ENCODE measurements at places on chromosomes 16 and 17. TPM values are rescaled to one million over a fixed set of nuclear protein-coding genes. Genes with fewer than 3 reads are reported as not detected.

Gene NPIPA5
- total RNA-seq = not detected

Gene DCTN5
- 51.3 TPM for total RNA-seq

DNA sequence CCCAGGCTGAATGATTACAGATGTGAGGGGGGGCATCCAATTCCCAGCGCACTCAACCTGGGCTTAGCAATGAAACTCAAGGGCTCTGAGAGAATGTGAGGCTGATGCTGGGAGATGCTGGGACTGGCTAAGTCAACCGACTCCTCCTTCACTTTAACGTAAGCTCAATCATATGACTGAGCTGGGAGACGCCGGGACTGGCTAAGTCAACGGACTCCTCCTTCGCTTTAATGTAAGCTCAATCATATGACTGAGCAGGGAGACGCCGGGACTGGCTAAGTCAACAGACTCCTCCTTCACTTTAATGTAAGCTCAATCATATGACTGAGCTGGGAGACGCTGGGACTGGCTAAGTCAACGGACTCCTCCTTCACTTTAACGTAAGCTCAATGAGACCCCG is 179.4 kb downstream of the VPS53 start:
- DNase-seq = no peak

DNA sequence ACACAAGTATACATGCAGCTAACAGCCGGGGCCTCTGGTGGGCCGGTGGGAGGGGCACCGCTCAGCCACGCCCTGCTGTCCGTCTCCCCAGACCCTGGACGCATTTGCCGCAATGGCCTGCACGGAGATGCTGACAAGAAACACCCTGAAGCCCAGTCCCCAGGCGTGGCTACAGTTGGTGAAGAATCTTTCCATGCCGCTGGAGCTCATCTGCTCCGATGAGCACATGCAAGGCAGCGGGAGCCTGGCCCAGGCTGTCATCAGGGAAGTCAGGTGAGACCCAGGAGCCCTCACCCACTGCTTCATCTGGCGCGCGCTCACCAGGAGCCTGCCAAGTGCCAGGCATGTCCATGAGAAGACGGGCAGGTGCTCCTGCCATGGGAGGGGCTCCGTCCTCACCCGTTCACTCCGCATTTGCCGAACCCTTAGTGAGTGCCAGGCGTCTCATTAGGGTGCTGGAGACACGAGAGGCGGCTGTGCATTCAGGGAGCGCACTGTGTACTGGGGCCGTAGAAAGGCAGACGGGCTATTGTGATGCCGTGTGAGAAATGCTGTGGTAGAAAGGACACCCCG is 51.4 kb upstream of the ENDOV start:
- DNase-seq = no peak

DNA sequence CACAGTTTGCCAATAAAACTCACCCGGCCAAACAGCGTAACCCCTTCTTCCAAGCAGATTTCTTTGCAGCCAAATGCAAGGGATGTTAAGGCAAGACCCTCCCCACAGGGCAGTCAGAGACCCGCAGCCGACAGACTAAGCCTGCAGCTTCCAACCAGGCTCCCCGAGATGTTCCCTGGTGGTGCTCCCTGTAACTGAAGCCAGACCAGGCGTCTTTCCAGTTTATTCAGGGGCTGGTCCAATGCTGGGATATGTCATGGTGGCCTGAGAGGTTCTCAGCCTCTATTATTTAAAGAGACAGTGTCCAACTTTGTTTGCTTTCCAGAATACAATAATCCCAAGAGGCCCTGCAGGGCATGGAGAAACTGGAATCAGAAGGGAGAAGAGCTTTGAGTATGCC is at the start of gene PMP22:
Gene PMP22, minus strand, starts transcription at position 196 of the 400 bp plus-strand sequence. CDS start 4,599 bp downstream, outside the sequence.
- DNase-seq = no peak

DNA sequence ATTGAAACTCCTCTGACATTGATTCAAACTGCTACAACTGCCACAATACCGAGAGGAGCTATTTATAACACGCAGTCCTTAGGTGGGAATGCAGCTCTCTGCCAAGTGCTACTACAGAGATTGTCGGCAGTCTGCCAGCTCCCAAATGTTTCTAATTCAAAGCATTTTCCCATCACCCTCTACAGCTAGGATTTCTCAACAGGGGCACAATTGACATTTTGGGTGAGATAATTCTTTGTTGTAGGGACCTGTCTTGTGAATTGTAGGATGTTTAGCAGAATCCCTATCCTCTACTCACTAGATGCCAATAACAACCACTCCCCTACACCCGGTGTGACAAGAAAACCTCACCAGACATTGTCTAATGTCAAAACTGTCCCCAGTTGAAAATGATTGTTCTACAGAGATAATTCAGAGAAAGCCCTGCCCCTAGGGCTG is 7.8 kb upstream of the N4BP1 start:
- DNase-seq = peak; percentile 51

- no peak for DNase-seq
Observed at GRCh38 chr16:80468029-80468428, 72.8 kb upstream of the DYNLRB2 start.

DNA sequence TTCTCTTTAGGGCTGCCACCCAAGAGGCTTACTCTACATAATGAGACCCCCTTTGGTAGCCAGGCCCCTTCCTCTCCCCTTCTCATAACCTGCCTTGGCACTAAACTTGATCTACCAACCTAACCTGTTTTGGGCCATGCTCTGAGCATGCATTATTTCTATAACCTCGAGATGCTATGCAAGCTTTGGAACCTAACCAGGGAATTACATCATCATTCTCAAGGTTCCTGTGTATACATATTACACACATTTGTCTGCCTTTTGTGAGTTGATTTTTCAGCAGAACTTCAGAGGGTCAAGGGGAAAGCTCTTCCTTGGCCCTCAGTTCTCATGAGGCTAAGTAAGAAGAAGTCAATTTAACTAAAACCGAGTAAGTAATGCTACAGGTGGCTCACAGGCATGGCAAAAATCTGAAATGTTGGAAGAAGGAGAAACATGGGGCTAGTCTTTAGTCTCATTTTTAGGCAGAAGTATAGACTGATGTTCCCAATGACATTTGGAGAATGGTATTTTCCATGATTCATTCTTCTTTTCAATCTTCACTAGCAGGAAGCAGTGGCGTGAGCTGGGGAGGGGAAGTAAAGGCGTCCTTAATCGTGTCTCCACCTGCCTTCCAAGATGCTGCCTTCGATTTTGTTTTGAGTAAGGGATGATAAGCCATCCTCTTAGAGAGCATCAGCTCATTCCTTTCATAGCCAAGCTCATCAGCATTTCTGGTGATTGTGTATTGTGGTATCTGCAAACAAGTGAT is 308.4 kb downstream of the ABCC12 start:
- DNase-seq = no peak

- peak; percentile 8 for DNase-seq
Observed at GRCh38 chr17:69654981-69655855, 240.7 kb downstream of the MAP2K6 start.

- DNase-seq = no peak
Observed at GRCh38 chr17:42163113-42163512, 8.3 kb upstream of the RAB5C start.

Gene LGALS9
- 1.4 TPM for total RNA-seq

- no peak for DNase-seq
Observed at GRCh38 chr17:57806167-57806830, 43.5 kb downstream of the MRPS23 start.

- DNase-seq = no peak
Observed at GRCh38 chr17:69724238-69724637, 309.7 kb downstream of the MAP2K6 start.

DNA sequence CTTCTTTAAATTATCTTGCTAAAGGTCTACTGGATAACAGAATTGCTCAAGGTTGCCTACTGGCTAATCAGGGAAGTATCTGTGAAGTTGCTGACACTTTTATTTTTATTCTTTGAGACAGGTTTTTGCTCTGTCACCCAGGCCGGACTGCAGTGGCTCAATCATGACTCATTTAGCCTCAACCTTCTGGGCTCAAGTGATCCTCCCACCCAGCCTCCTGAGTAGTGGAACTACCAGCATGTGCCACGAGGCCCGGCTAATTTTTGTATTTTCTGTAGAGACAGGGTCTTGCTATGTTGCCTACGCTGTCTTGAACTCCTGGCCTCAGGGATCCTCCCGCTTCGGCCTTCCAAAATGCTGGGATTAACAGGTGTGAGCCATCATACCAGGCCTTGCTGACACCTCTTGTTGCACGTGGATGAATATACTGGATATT is 43.1 kb downstream of the GLG1 start:
- peak; percentile 71 for DNase-seq

Data from A172 (cell line).